ENCODE measurements at places on chromosomes 3 and 15. TPM values are rescaled to one million over a fixed set of nuclear protein-coding genes. Genes with fewer than 3 reads are reported as not detected.

DNA sequence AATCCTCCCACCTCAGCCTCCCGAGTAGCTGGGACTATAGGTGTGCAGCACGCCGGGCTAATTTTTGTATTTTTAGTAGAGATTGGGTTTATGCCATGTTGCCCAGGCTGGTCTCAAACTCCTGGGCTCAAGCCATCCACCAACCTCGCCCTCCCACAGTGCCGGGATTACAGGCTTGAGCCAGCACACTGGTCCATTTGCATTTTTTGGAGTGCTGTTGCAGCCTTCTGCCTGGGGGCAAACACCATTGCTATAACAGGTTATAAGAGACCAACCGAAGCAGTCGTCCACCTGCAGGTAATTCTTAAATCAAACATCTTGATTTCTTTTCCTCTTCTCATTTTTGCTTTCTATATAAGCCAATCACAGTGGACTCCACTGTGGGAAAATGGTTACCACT is 27.7 kb downstream of the ACKR4 start:
- H3K36me3 ChIP-seq: no peaks in the 10 kb centered on the region
- H3K4me3 ChIP-seq: no peak overlapping the region
- H3K27me3 ChIP-seq: no peaks in the 10 kb centered on the region
- H3K4me1 ChIP-seq: no peaks in the 10 kb centered on the region

DNA sequence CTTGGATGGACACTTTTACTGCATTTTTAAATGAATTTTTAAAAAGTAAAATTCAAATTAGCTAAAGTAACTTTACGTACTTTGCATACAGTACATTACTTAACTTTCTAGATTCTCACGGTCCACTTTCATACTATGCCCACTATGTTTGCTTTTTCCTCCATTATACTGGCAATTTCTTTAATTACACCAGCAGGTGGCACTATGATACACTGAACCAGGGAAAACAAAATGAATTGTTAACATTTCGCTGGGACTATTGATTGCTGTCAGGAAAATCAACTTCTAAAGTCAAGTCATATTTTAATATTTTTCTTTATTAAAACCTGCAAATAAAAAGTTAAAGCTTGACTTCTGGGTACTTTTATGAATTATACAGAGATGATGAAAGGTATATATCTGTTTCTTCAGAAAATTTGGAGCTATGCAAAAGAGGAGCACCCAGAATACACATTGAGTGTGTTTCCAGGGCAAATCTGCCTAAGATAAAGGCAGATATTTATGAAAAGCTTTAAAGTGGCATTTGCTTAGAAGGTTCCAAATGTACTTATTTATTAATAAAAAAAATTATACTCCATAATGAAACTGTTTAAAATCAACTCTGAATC is 21.8 kb upstream of the POU1F1 start:
- no peaks in the 10 kb centered on the region for H3K27me3 ChIP-seq
- H3K4me3 ChIP-seq: no peak overlapping the region
- DNase-seq: no peak
- H3K36me3 ChIP-seq: no peaks in the 10 kb centered on the region
- no peak overlapping the region for H3K27ac ChIP-seq

ISY1 gene
- total RNA-seq: 9.3 TPM

GRCh38 chr15:99981191-99981647 is 248.0 kb upstream of the LYSMD4 start:
- H3K4me3 ChIP-seq: no peak overlapping the region
- no peaks in the 10 kb centered on the region for H3K27me3 ChIP-seq
- H3K27ac ChIP-seq: no peak overlapping the region
- H3K36me3 ChIP-seq: no peaks in the 10 kb centered on the region
- peaks cover 16% of the 10 kb centered on the region for H3K4me1 ChIP-seq

DNA sequence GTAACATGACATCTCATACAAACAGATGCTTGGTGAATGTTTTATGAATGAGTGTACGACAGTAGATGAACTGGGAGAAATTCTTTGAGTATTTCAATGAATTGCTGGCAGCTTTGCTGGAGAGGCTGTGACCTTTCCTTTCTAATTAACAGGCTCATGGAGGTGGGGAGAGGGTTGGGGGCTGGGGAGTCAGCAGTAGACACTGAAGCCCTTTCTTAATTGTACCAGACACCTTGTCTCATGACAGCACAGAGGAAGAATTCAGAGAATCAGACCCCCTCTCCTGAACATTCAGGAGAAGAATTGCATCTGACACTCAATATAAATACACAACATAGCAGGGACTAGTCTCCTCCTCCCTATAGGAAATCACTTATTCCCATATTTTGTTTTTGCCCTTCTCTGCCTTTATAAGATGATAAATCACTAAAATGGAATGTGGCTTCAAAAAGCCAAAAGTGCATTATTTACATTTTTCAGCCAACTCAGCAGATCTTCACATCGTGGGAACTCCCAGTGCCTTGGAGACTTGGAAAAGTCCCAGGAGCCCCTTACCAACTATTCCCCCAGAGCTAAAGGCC is 66.2 kb upstream of the TPM1 start:
- H3K36me3 ChIP-seq: no peaks in the 10 kb centered on the region
- no peaks in the 10 kb centered on the region for H3K4me1 ChIP-seq
- H3K4me3 ChIP-seq: no peak overlapping the region
- H3K27me3 ChIP-seq: no peaks in the 10 kb centered on the region
- no peak overlapping the region for H3K27ac ChIP-seq

- H3K27me3 ChIP-seq: no peaks in the 10 kb centered on the region
- peaks cover 78% of the 10 kb centered on the region for H3K4me1 ChIP-seq
- H3K36me3 ChIP-seq: no peaks in the 10 kb centered on the region
- no peak for DNase-seq
- H3K27ac ChIP-seq: peak overlapping the region; percentile 98
These were observed 86.7 kb downstream of the MAGI1 start for GRCh38 chr3:65951836-65952505.
